B cell (primary cell): ENCODE measurements at places on chromosomes 5 and 9. TPM values are rescaled to one million over a fixed set of nuclear protein-coding genes. Genes with fewer than 3 reads are reported as not detected.
A peak's percentile ranks its signal among the peaks of the same experiment; 100 is the strongest.

The PLCXD3 gene
- not detected in 2 replicates for total RNA-seq

The TLR4 gene
- total RNA-seq, result 3.7 and 4.5 TPM in 2 replicates

The OR1Q1 gene
- not detected in 2 replicates for total RNA-seq

The IZUMO3 gene
- not detected in 2 replicates for total RNA-seq

The MARCOL gene
- not detected in 2 replicates for total RNA-seq

The DNAI1 gene
- not detected in 2 replicates for total RNA-seq

The SYK gene
- 242 and 251 TPM in 2 replicates for total RNA-seq

The KLHL3 gene
- total RNA-seq, result 4.5 and 10.4 TPM in 2 replicates

The LCN10 gene
- total RNA-seq, result 70.7 and 76.3 TPM in 2 replicates

The DAB2 gene
- total RNA-seq, result 0.47 and 0.97 TPM in 2 replicates

DNA sequence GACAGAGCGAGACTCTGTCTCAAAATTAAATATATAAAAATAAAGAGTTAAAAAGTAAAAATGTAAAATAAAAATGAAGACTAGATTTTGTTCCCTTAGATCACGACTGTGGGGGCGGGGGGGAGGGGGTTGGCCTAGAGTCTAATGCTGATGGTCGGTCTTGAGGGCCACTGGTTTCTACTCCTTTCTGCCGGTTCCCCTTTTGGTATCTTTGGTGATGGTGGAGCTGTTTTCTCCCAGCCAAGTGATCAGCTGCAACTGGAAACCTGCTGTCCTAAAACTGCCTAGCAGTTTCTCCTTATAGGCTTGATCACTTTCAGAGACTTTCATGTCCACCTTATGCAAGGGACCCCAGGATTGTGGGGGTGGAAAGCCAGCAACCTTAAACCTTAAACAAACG, 1.1 kb downstream of the SRD5A1 start:
- no peak overlapping the region for H3K27ac ChIP-seq
- DNase-seq, result peak; percentile 34
- peaks cover 16% of the 10 kb centered on the region for H3K36me3 ChIP-seq
- peak overlapping the region; percentile 84 for H3K4me3 ChIP-seq
- no peaks in the 10 kb centered on the region for H3K27me3 ChIP-seq

DNA sequence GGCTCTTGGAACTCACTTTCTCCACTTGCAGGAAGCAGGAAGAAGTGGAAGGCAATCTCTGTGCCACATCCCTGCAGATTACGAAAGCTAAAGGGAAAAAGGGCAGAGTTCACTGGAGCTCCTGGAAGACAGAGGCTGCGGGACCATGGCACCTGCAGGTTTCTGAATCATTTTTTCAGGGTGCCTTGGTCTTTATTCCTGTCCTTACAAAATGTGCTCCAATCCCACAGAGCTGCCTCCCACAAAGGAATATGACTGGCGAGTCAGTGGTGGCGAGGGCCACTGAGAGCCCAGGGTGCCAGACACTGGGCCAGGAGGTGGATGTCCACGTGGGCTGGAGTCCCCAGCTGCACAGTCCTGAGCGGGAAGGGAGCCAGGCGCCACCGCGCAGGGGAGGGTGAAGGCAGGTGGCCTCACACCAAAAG, 183.0 kb downstream of the FANCC start:
- H3K27ac ChIP-seq, result no peak overlapping the region
- H3K36me3 ChIP-seq, result no peaks in the 10 kb centered on the region
- no peaks in the 10 kb centered on the region for H3K4me1 ChIP-seq
- no peaks in the 10 kb centered on the region for H3K27me3 ChIP-seq
- H3K4me3 ChIP-seq, result no peak overlapping the region

- H3K27me3 ChIP-seq, result no peaks in the 10 kb centered on the region
- no peak overlapping the region for H3K4me3 ChIP-seq
- H3K36me3 ChIP-seq, result no peaks in the 10 kb centered on the region
- no peaks in the 10 kb centered on the region for H3K4me1 ChIP-seq
- no peak for DNase-seq
- no peak overlapping the region for H3K27ac ChIP-seq
Observed at GRCh38 chr9:19665146-19665863, 123.5 kb downstream of the SLC24A2 start.

- peaks cover 16% of the 10 kb centered on the region for H3K4me1 ChIP-seq
- no peaks in the 10 kb centered on the region for H3K27me3 ChIP-seq
- DNase-seq, result peak; percentile 58
- no peak overlapping the region for H3K4me3 ChIP-seq
Observed at GRCh38 chr9:3299872-3300271, 225.9 kb downstream of the RFX3 start.

DNA sequence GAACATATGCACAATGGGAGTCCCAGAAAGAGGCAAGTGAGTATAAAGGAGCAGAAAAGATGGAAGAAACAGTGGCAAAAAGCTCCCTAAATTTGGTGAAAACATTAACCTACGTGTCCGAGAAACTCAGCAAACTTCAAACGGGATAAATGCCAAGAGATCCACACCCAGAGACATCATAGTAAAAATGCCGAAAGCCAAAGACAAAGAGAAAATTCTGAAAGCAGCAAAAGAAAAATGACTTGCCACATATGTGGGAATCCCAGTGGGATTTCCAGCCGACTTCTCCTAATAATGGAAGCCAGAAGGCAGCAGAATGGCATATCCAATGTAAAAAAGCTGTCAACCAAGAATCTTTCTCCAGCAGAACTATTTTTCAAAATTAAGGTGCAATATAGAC, 101.2 kb downstream of the ADAMTS2 start:
- H3K27me3 ChIP-seq, result no peaks in the 10 kb centered on the region
- no peaks in the 10 kb centered on the region for H3K36me3 ChIP-seq
- no peak for DNase-seq
- no peaks in the 10 kb centered on the region for H3K4me1 ChIP-seq

GRCh38 chr5:149762958-149763630, 33.0 kb downstream of the PPARGC1B start:
- no peak overlapping the region for H3K27ac ChIP-seq
- DNase-seq, result no peak
- peaks cover 3% of the 10 kb centered on the region for H3K36me3 ChIP-seq
- no peaks in the 10 kb centered on the region for H3K4me1 ChIP-seq

DNA sequence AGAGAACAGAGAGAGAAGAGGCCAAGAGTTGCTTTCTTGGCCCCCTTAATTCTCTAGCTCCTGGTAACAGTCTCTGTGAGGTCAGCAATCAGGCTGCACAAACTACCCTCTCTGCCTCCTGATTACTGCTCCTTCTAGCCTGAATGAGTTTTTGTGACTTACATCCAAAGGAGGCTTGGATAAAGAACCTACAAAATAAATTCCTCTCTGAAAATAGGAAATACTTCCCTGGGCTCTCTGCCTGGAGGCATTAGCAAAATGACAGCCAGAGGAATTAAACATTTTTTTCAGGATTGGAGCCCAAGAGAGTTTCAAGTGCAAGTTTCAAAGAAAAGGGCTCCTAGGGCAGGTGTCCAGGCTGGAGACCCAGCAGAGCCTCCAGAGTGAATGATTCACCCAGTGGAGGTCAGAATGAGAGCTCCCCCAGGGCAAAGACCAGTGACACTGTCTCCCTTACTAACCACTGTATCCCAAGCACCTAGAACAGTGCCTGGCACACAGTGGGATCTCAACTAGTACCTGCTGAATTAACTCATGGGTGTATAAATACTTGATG, 162.5 kb downstream of the SPOCK1 start:
- H3K27ac ChIP-seq, result no peak overlapping the region
- DNase-seq, result no peak

GRCh38 chr5:67206461-67206860, 9.9 kb upstream of the CD180 start:
- no peaks in the 10 kb centered on the region for H3K36me3 ChIP-seq
- peak overlapping the region; percentile 88 for H3K27ac ChIP-seq
- H3K4me3 ChIP-seq, result peak overlapping the region; percentile 18
- H3K27me3 ChIP-seq, result no peaks in the 10 kb centered on the region

DNA sequence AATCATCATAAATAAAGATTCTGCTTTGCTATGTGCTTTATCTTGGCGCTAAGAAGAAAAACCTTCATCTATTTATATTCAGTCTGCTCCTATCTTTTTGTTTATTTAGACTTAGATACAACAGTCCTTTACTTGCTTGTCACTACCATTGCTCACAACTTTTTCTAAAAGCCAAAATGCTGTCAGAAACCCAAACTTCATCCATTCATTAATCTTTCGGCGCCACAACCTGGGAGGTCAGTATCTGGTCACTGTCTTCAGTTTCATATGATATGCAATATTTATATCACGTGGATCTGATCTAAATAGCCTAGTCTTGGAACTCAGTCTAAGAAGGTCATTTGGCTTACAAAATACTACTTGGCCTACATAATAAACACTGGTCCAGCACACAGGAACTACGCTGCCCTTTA, 159.3 kb upstream of the TARS1 start:
- no peaks in the 10 kb centered on the region for H3K27me3 ChIP-seq
- DNase-seq, result no peak
- H3K4me3 ChIP-seq, result no peak overlapping the region
- H3K36me3 ChIP-seq, result no peaks in the 10 kb centered on the region
- no peak overlapping the region for H3K27ac ChIP-seq
- no peaks in the 10 kb centered on the region for H3K4me1 ChIP-seq

- no peak overlapping the region for H3K27ac ChIP-seq
- no peaks in the 10 kb centered on the region for H3K36me3 ChIP-seq
- DNase-seq, result no peak
Observed at GRCh38 chr9:122168356-122168755, 8.6 kb downstream of the MORN5 start.

GRCh38 chr9:109817146-109817845, 37.3 kb downstream of the PALM2AKAP2 start:
- H3K27me3 ChIP-seq, result no peaks in the 10 kb centered on the region
- no peak for DNase-seq
- H3K4me3 ChIP-seq, result no peak overlapping the region
- no peaks in the 10 kb centered on the region for H3K36me3 ChIP-seq
- no peak overlapping the region for H3K27ac ChIP-seq
- no peaks in the 10 kb centered on the region for H3K4me1 ChIP-seq

DNA sequence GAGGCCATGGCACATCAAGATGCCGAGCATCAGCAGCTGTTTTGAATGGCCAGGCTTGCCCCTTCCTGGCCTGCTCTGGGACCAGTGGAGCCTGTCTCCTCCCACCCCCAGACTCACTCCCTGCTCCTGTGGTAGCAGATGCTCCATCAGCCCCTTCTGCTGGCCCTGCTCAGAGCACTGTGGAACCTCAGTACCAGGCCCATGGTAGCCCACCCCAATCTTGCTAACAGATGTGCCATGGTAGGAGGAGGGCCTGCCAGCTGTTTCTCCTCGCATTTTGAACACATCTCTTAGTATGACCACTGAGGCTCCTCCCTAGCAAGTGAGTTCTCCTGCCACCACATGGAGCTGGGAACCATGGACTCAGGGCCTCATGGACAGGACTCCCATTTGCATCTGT, 29.5 kb downstream of the COL27A1 start:
- no peak overlapping the region for H3K4me3 ChIP-seq
- DNase-seq, result no peak
- no peak overlapping the region for H3K27ac ChIP-seq

GRCh38 chr5:55597014-55597981, 62.5 kb upstream of the PLPP1 start:
- DNase-seq, result no peak
- peaks cover 13% of the 10 kb centered on the region for H3K4me1 ChIP-seq
- H3K4me3 ChIP-seq, result no peak overlapping the region

- no peak overlapping the region for H3K4me3 ChIP-seq
- peaks cover 78% of the 10 kb centered on the region for H3K36me3 ChIP-seq
- H3K27me3 ChIP-seq, result no peaks in the 10 kb centered on the region
- DNase-seq, result peak; percentile 22
Observed at GRCh38 chr9:133102190-133103021, 18.6 kb downstream of the RALGDS start.

- no peak overlapping the region for H3K4me3 ChIP-seq
- H3K36me3 ChIP-seq, result no peaks in the 10 kb centered on the region
- H3K27ac ChIP-seq, result no peak overlapping the region
Observed at GRCh38 chr5:39337252-39337915, 26.9 kb downstream of the C9 start.

GRCh38 chr9:98552331-98552730, 156.4 kb downstream of the GABBR2 start:
- no peak overlapping the region for H3K4me3 ChIP-seq
- no peaks in the 10 kb centered on the region for H3K4me1 ChIP-seq
- H3K27ac ChIP-seq, result no peak overlapping the region
